Fibroblast of the aortic adventitia (primary cell): ENCODE measurements at places on chromosomes 1 and 21. TPM values are rescaled to one million over a fixed set of nuclear protein-coding genes. Genes with fewer than 3 reads are reported as not detected.

LIPI gene
- not detected in 2 replicates for total RNA-seq

GPR25 gene
- not detected in 2 replicates for total RNA-seq

IFNLR1 gene
- total RNA-seq, result 0.36 TPM in 1 of 2 replicates, not detected in the other

GRCh38 chr1:155322571-155322952 lies 1.9 kb downstream of the RUSC1 start:
- peak; percentile 39 for DNase-seq

DNA sequence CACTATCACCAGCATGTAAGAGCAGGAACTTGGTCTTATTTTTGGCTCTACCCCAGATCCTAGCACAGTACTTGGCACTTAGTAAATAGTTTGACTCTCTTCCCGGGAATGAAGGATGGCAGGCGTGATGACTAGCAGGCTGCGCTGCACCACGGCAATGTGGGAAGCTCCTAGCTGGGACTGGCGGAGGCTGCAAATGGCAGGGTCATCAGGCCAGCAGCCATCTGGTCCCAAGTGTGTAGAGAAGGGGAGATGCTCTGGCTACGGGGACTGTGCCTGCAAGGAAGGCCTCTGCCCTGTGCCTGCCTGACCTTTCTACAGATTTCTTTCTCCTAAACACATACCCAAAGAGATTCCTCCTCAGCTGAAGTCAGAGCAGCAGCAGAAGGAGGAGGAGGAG lies 95.0 kb downstream of the KCND3 start:
- no peak for DNase-seq

DNA sequence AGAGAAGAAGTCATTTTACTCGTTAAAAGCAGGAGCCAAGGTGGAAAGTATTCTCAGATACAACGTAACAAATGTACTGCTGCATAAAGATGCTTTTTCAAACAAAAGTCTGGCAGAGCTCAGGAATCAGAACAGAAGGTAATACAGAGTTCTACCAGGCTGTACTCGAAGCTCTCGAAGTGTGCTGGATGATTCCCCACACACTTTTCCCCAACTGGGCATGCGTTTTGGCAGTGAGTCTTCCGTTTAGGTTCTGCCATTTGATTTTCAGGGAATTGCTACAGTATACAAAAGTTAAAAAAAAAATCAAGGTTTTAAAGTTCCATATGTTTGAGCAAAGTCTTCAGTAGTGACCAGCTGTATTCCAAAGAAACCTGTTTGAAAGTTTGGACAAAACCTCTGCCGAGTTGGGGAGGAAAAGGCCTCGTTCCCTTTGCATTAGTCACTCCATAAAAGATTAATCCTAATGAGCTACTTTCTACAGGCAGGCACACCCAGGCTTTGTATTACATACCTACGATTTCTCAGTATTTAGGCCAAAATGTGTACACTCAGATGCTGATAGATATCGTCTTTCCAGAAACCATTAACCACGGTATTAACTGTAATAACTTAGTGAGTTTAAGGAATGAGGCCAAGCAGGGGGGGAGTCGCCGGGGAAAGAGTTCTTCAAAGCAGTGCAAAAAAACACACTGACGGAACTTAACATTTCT lies 477.1 kb downstream of the LMO4 start:
- DNase-seq, result peak; percentile 89

GRCh38 chr1:65278376-65279069 lies 30.8 kb upstream of the DNAJC6 start:
- no peak for DNase-seq

DNA sequence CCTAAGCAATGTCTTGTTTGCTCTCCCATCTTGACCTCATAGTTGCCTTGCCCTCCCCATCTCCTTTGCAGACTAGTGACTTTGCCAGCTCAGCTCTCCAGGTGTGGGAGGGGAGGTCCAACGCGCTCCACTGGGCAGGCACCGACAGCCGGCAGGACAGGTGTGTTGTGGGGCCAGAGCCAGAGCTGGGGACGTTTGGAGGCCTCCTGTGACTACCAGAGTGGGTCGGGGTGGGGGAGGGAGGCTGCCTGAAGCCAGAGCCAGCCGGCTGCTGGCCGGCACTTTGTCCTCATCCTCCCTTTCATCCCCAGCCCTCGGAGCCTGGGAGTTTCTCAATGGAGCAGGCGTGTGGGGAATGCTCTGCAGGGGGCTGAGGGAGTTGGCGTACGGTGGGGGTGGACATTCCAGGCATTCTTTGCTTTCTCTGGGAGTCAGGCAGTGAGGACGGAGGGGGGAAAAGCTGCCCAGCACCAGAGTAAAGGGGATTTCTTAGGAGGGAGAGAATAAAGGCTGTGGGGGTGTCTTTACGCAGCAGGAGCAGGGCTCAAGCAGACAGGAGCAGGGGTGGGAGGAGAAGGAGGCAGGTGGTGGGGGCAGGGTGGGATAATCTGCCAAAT lies 20.2 kb downstream of the NUAK2 start:
- DNase-seq, result peak; percentile 95

GRCh38 chr21:28375708-28376385 lies 616.8 kb downstream of the LTN1 start:
- DNase-seq, result peak; percentile 65

GRCh38 chr1:228768355-228769000 lies 33.2 kb downstream of the RHOU start:
- DNase-seq, result no peak
